ENCODE measurements at places on chromosomes 5 and 9.

GRCh38 chr9:6384732-6385131, 28.3 kb upstream of the UHRF2 start:
- no peak for DNase-seq

DNA sequence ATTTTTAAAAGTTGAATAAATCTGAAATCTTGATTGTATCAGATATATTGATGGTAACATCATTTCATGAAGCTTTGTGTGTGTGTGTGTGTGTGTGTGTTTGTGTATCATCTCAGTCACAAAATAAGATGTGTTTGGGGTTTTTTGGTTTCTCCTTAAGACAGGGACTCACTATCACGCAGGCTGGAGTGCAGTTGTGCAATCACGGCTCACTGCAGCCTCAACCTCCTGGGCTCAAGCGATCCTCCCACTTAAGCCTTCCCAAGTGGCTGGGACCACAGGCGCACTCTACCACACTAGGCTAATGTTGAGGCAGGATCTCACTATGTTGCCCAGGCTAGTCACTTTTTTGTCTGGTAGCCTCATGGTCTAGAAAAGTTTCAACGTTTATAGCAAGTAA, 83.4 kb upstream of the DMRT1 start:
- DNase-seq = no peak

- no peak for DNase-seq
These were observed 122.4 kb upstream of the OSMR start for GRCh38 chr5:38723426-38723825.

- DNase-seq = no peak
These were observed 330.4 kb downstream of the ICE1 start for GRCh38 chr5:5752844-5753243.

- peak; percentile 38 for DNase-seq
These were observed 35.2 kb downstream of the SH3PXD2B start for GRCh38 chr5:172418862-172419814.

GRCh38 chr5:115869256-115869795, 27.6 kb downstream of the AP3S1 start:
- DNase-seq = no peak
